ENCODE measurements at places on chromosomes 5 and 9. TPM values are rescaled to one million over a fixed set of nuclear protein-coding genes. Genes with fewer than 3 reads are reported as not detected.
A peak's percentile ranks its signal among the peaks of the same experiment; 100 is the strongest.

GRCh38 chr9:123679330-123679987 is 250.5 kb downstream of the DENND1A start:
- no peak for DNase-seq

DNA sequence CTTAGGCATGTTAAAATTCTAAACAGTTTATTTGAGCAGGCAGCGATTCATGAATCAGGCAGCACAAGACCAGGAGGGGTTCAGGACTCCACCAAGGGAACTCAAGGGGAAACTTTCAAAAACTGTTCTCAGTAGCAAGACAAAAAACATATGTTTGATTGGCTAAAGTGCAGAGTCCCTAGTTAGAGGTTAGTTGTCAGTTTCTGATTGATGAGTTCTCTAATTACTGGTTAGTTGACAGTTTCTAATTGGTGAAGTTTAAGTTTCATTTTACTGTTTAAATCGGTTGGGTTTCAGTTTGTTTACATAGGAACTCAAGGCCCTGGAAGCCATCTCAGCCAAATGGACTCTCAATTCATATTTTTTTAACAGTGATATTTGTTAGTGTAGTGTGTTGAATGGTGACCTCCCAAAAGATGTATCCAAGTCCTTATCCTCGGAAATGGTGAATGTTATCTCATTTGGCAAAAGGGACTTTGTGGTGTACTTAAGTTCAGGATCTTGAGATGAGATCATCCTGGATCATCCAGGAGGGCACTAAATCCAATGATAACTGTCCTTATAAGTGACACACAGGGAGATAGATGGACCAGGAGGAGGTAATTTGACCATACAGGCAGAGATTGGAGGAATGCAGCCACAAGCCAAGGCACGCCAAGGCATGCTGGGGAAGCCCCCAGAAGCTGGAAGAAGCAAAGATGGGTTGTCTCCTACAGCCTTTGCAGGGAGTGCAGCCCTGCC is 219.2 kb upstream of the RAI14 start:
- DNase-seq: no peak

DNA sequence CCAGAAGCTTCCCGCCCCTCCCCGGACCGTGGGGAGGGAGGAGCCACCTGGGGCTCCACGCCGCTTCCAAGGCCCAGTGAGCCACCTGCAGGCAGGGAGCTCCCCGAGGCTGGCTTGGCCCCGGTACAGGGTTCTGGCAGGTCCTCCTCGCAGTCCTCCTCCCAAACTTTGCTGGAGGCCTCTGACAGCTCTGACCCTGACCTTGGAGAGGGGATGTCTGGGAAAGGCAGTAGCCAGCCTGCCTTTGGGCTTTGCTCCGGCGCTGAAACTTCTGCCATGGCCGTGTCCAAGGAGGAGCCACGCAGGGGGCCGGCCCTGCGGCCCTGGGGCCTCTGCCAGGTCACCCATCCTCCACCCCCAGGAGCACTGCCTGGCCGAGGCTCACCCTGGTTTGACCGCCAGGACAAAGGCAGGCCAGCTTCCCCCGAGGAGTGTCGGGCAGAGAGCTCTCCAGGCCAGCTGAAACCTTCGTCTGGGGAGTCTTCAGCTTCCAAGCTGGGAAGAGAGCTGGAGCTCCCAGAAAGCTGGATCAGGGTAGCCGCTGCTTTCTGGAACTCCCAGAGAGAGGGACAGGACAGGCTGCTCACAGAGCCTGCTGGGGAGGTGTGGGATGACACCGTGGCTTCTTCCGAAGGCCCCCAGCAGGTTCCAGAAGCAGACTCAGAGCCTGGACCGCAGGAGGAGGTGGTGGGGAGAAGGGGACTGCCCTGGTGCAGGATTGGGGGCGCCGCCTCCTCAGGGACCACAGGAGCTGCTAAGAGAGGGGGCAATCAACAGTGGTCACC is 9.0 kb upstream of the QSOX2 start:
- no peak for DNase-seq

DNA sequence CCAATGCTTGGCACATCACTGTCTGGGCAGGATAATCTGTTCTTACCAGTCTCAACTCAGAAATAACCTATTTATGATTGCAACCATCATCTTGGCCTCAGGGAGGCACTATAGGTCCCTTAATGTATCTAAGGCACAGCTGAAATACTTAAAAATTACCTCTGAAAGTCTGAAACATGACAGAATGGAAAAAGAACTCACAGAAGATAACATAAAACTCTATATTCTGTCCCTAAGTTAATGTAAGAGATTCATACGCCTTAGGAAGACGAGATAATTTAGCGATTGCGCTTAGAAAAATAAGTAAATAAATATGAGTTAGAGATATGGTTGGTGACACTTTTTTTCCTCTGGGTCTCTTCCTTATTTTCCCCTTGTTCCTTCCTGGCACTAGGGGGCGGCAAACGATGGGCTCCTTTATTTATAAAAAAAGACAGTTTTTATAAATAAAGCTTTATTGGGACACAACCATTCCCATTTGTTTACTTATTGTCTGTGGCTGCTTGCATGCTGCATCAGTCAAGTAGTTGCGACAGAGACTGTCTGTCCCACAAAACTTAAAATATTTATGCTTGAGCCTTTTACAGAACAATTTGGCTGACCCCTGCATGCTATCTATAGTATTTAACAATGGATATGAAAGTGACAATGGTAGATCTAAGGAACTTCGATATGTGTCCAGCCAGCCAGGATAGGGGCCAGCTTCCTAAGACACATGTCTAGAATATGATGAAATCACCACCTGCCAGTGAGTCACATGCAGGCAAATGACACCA is 79.6 kb downstream of the PDE4D start:
- peak; percentile 57 for DNase-seq

DNA sequence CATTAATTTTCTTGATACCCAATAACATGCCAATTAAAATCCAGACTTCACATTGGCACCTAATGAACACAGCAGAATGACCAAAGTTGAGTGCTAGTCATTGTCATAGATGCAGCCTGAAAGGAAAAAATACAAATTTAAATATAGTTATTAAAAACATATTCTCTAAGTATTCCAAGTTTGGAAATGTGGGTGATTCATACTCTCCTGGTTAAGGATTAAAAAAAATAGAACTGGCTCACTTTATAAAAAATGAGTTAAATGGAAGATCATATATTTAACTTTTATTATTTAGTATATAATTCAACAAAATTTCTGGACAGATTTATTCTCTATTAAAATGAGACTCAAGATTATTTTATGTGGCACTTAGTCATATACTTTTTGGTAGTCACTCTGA is 33.2 kb upstream of the RICTOR start:
- DNase-seq: no peak

GRCh38 chr5:43639566-43639965 is 36.6 kb downstream of the NNT start:
- no peak for DNase-seq

DNA sequence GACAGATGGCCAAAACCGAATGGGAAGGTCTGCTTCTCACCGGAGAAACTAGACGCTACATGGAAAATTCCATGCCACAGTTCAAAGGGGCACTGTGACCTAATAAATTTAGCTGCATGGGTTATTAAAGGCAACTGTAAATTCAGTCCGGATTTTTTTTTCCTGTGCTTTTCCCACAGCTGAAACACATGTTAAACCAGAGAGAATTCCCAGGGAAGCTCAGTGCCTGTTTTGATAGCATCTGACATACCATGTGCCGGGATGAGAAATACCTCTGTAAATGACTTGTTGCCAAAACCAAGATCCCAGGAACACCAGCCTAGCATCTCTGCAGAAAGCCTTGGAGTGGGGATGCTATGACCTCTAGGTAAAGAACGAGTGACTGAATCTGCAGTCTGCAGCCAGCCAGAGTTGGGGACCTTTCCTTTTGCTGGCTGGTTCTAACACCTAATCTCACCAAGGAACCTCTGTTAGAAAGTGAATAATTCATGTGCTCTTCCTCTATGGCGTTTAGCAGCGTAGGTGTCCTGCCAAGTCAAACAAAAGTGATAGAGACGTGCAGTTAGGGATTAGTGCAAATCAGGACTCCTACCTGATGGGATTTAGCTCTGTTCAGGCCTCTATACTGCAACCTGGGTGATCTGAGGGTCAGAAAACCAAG is 77.9 kb downstream of the SLIT3 start:
- no peak for DNase-seq

- DNase-seq: no peak
Observed at GRCh38 chr5:115684513-115685037, 58.7 kb upstream of the TMED7 start.

GRCh38 chr5:11522796-11523195 is 381.4 kb downstream of the CTNND2 start:
- no peak for DNase-seq

DNA sequence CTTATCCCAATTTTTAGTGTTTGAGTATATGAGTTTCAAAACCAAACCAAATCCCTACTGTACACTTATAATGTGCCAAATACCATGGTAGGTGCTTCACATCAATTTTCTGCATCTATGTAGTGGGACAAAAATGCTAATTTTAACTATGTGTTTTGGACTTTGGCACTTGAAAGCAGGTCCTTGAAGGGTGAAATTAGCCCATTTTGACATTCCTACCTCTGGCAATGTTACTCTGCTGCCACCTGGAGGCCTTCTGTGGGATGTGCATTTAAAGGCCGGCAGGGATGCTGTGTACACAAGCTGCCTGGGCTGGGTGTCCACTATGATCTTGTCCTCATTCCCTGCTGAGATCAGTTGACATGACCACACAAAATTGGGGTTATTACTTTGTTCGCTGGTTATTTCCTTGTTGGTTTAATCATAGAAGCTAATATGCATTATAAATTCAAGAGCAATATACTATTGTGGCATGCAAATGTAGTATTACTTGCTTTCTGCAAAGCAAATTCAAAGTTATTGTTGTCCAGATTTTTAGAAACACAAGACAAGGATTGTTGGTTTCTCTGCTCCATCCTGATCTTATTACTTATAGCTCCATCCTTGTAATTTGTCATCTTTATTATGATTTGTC is 166.8 kb downstream of the ARHGEF28 start:
- DNase-seq: peak; percentile 84

DNA sequence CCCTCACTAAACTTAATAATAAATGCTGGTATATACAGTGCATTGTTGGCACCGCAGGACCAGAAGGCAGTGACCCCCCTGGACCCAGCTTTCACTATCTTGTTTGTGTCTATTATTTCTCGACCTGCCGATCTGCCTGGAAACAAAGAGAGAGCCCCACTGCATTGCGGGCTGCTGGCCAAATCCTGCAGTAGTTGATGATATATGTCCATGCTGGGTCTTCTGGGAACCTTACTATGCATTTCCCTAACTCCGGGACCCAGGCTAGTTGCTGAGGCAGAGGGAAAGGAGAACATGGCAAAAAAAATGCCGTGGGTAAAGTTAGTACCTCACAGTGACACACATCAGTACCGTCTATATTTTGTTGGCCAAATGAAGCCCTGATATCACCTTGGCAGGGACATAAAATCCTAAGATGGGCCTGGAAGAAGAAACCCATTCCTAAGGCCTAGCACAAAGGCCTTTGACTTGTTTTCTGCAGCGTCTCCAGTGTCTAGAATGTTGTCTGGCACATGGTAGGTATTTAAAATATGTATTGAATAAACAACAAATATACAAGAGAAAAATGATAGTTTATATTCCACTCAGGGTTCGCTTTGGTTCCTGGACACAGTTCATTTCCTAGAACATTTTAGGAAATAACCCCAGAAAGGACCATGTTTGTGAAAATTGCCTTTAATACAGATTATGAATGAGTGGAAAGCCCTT is 46.1 kb downstream of the NMUR2 start:
- DNase-seq: no peak

DNA sequence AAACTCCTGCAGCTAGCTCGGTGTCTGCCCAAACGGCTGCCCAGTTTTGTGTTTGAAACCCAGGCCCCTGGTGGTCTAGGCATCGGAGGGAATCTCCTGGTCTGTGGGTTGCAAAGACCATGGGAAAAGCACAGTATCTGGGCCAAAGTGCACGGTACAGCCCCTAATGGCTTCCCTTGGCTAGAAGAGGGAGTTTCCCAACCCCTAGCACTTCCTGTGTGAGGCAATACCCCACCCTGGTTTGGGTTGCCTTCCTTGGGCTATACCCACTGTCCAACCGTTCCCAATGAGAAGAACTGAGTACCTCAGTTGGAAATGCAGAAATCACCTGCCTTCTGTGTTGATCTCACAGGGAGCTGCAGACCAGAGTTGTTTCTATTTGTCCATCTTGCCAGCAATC is 41.8 kb downstream of the CAVIN4 start:
- no peak for DNase-seq

GRCh38 chr9:134807716-134808446 is 72.7 kb upstream of the FCN2 start:
- DNase-seq: no peak

GRCh38 chr9:133121915-133122550 is 993 bp upstream of the RALGDS start:
- DNase-seq: no peak

TTC23L gene
- 0.76 TPM for total RNA-seq

FRMD3 gene
- total RNA-seq: 0.93 TPM

GMCL2 gene
- total RNA-seq: not detected

NIPAL4 gene
- total RNA-seq: 3.2 TPM

JAKMIP2 gene
- not detected for total RNA-seq

GARIN3 gene
- not detected for total RNA-seq

All from Calu3 (cell line).